ENCODE measurements at places on chromosomes 4 and X. TPM values are rescaled to one million over a fixed set of nuclear protein-coding genes. Genes with fewer than 3 reads are reported as not detected.

DNA sequence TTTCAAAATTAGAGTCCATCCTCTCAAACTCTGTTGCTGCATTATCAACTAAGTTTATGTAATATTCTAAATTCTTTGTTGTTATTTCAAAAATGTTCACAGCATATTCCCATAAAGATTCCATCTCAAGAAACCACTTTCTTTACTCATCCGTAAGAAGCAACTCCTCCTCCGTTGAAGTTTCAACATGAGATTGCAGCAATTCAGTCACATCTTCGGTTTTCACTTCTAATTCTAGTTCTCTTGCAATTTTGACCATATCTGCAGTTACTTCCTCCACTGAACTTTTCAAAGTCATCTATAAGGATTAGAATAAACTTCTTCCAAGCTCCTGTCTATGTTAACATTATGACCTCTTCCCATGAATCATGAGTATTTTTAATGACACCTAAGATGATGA, 216.6 kb upstream of the SLC7A11 start:
- DNase-seq = no peak

GRCh38 chr4:5357870-5358269, 306.6 kb downstream of the STK32B start:
- DNase-seq = no peak

DNA sequence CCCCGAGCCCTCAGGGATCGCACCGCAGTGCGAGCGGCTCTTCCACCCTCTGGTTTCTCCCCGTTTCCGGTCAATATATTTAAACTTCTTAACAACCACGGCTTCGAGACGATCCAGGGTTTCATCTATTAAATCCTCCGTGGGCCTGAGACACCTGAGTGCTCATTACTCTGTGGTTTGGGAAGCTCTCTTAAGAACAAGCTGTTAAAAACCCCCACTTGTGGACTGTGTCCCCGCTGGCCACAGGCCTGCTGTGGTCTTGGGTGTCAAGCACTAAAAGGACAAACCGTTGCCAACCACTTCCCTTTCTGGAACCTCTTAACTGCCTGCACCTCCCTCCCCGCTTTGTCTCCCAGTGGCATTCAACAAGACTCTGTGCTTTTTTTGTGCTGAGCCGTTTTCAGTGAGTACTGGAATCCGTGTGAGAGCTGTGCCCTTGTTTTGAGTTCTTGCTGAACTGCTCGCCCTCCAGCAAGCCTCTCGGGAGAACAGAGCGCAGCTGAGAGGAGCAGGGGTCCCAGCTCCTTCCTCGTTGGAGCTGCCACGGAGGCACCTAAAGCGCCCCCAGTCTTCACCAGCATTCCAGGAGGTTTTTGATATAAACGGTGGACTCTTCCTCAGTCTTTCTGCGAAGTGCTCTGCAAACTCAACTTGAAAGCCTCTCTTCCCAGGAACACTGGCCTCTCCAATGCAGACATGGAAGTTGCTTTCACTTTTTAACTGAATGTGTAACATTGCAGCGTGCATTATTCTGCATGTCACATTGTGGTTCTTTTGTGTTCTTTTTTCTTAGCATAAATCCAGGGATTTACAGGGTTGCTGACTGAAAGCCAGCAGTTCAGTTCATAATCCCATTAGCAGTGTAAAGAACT, 691 bp upstream of the IGFBP7 start:
- DNase-seq = peak; percentile 63

DNA sequence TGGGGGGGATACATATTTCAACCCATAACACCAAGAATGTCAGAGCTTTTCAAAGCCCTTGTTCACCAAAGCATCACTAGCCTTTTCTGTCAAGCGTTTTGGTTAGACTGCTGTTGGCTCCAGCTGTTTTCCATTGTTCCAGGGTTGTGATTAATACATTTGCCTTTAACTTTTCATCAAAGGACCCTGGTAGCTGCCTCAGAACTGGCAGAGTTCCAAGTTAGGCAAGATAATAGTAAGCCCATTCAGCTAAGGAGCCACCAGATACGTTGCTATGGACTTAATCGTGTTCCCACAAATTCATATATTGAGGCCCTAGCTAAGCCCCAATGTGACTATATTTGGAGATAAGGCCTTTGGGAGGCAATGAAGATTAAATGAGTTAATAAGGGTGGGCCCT, 37.1 kb downstream of the ENOPH1 start:
- DNase-seq = no peak

DNA sequence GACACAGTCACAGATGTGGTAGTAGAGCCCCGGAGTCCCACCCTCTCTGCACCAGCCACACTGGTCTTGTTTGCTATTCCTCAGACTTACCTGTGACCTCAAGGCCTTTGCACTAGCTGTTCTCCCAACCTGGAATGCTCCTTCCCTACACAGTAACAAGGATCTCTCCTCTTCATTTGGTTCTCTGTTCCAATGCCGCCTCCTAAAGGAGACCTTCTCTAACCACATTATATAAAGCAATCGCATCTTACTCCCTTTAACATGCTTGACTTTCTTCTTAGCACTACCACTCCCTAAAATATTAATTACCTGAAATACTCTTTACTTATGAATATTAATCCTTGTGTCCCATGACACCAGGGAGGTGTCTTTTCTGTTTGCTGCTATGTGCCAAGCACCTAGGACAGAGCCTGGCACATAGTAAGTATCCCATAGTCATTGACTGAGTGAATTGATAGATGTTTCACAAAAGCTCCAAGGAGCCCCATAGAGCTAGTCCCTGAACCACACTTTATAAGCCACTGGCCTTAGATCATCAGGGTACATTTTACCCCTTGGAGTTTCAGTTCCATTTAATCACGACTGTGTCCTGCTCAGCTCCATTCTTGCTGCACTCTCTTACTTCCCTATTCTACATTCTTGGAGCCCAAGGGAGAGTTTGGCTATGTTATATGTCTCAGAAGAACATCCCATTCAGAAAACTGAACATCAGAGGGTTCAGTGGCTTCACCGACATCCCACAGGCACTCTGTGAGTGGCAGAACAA, 312.7 kb downstream of the RAB28 start:
- DNase-seq = no peak

DNA sequence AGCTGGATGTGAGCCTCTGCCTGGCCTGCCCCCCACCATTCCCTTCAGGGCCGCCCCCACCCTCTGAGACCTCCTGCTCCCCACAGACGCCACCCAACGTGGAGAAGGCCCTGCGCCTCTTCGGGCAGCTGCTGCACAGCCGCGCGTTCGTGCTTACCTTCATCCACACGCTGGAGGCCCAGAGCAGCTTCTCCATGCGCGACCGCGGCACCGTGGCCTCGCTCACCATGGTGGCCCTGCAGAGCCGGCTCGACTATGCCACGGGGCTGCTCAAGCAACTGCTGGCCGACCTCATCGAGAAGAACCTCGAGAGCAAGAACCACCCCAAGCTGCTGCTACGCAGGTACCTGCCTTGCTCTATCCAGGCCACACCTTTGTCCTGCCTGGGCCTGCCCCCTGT, 10.1 kb downstream of the PLXNA3 start:
- DNase-seq = no peak

- no peak for DNase-seq
Observed at GRCh38 chr4:162841753-162842152, 324.9 kb downstream of the NAF1 start.

- no peak for DNase-seq
Observed at GRCh38 chr4:13524504-13525243, 19.6 kb downstream of the NKX3-2 start.

Gene CLGN
- total RNA-seq = 1.6 TPM

Gene RPS6KA6
- total RNA-seq = 2.8 TPM

Gene MAGEA2B
- not detected for total RNA-seq

Gene ZMAT1
- 3.3 TPM for total RNA-seq
